Stimulated activated CD8-positive, alpha-beta memory T cell treated with anti-CD3 and anti-CD28 coated beads, Interleukin-4, amount 100 ng/mL, for 1 hour (primary cell): ENCODE measurements at places on chromosomes 4 and X.

GRCh38 chr4:98501383-98501782 is 157.0 kb downstream of the TSPAN5 start:
- DNase-seq = no peak

DNA sequence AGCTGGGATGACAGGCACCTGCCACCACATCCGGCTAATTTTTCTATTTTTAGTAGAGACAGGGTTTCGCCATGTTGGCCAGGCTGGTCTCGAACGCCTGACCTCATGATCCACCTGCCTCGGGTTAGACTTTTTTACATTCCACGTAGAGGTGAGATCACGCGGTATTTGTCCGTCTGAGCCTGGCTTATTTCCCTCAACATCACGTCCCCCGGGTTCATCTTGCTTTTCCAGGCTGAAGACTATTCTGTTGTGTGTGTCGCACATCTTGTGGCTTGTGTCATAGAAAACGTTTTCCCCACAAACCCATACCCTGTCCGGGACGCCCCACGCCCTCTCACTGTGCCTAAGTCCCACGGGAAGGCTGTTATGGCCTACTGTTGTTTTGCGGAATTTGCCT is 185.3 kb downstream of the CRLF2 start:
- DNase-seq = no peak

DNA sequence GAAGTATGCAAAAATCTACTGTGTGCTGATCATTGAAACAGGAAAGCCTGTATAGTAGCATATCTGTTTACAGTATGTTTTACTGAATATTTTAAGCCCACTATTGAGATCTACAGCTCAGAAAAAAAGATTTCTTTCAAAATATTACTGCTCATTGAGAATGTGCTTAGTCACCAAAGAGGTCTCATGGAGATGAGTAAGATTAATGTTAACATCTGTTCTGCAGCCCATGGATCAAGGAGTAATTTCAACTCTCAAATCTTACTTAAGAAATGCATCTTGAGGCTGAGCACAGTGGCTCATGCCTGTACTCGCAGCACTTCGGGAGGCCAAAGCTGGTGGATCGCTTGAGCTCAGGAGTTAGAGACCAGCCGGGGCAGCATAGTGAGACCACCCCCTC is 3.3 kb downstream of the RNF4 start:
- no peak for DNase-seq

GRCh38 chr4:15547392-15547791 is 77.7 kb downstream of the CC2D2A start:
- no peak for DNase-seq

DNA sequence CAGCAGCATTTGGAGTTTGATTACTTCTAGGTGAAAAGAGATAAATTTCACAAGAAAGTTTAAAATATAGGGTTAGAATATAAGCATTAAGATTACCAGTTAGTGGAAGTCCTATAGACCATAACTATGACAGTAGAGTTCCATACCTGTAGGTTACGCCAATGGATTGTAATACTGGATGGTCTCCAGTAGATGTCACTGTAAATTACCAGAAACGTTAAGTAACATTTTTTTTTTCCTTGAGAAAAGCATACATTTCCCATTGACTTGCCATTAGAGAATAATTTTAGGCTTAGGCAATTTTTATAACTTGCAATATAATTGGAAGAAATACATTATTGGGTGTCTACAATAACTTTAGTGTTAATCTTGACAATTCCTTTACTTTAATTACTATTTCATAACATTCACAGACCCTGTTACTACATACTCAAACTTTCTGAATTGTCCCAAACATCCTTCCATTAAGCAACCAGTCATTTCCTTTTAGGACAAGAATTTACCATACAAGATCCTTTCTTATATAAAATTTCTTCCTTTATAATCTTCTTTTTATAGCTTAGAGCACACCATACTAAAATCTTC is 304.1 kb upstream of the TECRL start:
- DNase-seq = no peak

DNA sequence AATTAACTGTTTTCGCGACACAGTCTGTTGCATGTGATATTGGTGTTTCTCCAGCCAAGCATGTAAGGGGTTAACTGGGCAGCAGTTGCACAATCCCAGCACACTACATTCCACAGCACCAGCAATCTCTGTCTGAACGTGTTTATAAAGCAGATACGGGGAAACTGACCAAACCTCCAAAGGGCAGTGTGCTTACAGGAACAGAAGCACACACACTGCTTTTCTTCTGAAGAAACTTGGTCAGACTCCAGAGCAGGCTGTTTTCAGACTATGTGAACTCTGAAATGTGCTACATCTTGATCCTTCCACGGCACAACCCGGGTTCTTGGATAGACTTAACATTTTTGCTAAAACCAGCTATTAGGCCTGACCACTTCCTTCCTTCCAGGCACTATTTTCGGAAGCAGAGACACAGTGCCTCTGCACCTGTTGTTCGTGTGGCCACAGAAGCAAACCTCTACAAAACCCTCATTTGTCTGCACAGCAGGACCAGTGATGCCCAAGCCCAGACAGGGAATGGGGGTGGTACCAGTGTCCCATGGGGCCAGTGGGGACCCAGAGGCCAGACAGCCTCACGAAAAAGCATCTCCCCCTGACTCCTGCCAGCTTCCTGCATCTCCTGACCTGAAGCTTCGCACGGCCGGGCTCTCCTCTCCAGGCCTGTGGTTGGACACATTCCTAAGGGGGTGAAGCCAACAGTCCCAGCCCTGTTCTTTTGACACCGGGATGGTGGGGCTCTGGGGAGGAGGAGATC is 90.1 kb downstream of the IRF2 start:
- DNase-seq = no peak
